IPS DF 19.7 (cell line): ENCODE measurements at places on chromosomes 6 and 20.

GRCh38 chr6:157679605-157680580 is 143.2 kb upstream of the SNX9 start:
- no peak for DNase-seq

DNA sequence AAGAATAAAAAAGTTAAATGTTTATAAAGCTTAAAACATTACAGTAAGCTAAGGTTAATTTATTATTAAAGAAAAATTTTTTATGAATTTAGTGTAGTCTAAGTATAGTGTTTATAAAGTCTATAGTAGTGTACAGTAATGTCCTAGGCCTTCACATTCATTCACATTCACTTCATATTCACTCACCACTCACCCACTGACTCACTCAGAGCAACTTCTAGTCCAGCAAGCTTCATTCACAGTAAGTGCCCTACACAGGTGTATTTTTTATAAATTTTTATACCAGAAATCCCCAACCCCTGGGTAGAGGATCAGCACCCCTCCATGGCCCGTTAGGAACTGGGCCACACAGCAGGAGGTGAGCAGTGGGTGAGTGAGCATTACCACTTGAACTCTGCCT is 24.3 kb upstream of the ADGRF1 start:
- no peak for DNase-seq

GRCh38 chr6:106087548-106088325 is 1.6 kb downstream of the PRDM1 start:
- no peak for DNase-seq

- DNase-seq = no peak
Measured at GRCh38 chr6:149963212-149963461, 606 bp upstream of the ULBP1 start.

DNA sequence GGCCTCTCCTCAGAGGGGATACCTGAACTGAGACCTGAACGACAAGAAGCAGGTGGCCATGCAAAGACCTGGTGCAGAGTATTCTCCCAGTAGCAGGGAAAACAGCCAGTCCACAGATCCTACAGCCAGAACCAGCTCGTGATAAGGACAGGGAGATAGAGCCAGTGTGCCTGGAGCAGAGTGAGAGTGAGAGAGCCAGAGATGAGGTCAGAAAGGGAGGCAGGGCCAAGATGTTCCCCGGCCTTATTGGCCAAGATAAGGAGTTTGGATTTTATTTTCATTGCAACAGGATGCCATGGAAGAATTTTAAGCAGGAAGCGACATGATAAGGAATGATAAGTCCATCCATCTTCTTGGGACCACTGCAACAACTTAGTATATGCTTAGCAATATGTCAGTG is 111.8 kb downstream of the UBE3D start:
- DNase-seq = no peak

DNA sequence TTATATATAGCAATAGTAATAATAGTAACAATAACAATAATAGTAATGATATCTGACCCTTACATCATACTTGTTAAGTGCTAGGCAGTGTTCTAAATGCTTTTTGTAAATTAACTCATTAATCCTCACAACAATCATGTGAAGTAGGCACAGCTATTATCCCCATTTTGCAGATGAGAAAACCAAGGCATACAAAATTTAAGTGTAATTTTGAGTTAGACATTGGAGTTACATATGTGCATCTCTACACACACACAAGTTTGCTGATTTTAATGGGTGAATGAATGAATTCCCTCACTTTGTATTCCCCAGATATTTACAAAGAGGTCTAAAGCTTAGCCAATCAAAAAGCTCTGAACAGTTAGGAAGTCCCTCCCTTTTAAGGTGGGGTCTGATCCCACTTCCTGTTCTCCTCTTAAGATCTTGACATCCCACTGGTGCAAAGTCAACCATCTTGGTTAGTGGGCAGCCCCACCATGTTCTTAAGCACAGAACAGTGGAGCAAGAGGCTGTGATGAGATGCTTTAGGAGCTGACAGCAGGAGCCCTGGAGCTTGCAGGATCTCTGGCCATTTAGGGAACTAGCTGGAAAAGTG is 85.3 kb upstream of the FOXP4 start:
- no peak for DNase-seq

DNA sequence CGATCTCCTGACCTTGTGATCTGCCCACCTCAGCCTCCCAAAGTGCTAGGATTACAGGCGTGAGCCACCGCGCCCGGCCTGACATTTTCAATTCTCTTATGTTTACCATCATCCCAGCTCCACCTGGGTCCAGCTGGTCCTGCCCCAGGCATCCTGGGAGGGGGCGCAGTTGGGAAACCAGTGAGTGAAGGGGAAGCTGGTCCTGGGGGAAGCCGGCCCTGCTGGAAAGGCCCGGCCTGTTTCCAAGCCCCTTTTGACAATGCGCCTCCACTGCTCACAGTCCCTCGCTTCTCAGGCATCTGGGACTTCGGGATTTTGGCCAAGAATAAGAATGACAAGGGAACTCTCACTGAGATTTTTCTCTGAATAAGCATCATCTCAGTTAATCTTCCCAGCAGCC is 14.2 kb downstream of the SLC13A3 start:
- DNase-seq = no peak
